ENCODE measurements at places on chromosomes 7 and 10.
A peak's percentile ranks its signal among the peaks of the same experiment; 100 is the strongest.

GRCh38 chr7:7693881-7694280 is 24.5 kb downstream of the RPA3 start:
- DNase-seq, result no peak

DNA sequence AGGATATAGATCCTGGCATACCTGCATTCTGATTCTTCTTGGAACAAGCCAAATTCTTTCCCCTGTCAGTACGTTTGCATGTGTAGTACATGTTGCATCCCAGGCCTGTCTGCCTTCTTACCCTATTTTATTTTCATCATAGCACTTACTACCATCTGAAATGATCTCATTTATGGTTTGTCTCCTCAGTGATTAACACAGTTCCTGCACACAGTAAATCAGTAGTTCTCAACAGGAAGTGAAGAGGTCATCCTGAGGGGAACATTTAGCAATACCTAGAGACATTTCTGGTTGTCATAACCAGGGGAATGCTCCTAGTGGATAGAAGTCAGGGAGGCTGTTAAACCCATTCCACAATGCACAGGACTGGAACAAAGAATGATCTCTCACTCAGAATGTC is 38.2 kb upstream of the SLC26A4 start:
- DNase-seq, result no peak

GRCh38 chr10:4639960-4640359 is 186.0 kb upstream of the AKR1E2 start:
- DNase-seq, result no peak

GRCh38 chr10:110209454-110209925 is 2.1 kb downstream of the MXI1 start:
- DNase-seq, result peak; percentile 67

DNA sequence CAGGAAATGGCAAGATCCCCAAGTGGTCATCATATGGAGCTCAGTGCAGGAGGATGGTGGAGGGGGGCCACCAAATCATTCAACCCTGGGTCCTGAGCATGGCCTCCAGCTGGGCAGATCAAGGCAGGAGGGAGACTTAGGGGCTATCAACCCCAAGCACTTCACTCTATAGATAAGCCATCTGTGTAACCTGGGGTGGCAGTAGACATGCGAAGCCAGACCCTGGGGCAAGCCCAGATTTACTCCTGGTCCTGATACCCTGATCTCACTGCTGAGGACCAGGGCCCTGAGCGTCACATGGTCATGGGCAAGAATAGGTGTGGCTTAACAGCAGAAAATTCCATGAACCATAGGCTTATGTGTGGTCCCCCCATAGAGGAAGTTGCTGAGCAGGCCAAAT is 173.0 kb upstream of the ADCY1 start:
- DNase-seq, result no peak

- no peak for DNase-seq
Observed at GRCh38 chr10:33666686-33667480, 332.4 kb upstream of the NRP1 start.

DNA sequence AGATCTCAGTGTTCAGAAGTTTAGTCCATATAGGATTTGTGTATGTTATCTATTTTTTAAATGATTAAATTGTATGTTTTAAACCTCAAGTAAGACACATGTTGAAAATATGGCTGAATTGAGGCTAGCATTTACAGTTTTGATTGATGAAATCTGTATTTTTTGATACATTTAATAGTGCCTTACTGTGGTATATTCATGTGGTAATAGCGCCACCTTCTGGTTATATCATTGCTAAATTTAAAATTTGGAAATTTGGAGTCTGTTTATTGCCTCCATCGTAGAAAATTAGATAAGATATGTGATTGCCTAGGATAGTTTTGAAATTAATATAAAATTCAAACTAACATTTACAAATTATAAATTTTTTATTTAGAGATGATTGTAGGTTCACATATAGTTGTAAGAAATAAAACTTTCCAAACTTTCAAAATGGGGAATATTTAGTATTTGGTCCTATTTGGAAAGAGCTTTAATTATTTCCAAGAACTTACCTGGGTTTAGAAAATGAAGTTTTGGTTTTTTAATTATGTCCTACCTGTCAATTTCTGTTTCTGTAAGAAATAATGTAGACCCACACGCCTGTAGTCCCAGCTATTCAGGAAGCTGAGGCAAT is 19.1 kb upstream of the ARMS2 start:
- no peak for DNase-seq

GRCh38 chr10:75978213-75978612 is 546.8 kb downstream of the LRMDA start:
- no peak for DNase-seq

Data from CD4-positive, alpha-beta T cell treated with Interleukin-1 beta for 1 hour (primary cell).